Glomerular endothelial cell (primary cell): ENCODE measurements at places on chromosomes 3 and 15. TPM values are rescaled to one million over a fixed set of nuclear protein-coding genes. Genes with fewer than 3 reads are reported as not detected.

DNA sequence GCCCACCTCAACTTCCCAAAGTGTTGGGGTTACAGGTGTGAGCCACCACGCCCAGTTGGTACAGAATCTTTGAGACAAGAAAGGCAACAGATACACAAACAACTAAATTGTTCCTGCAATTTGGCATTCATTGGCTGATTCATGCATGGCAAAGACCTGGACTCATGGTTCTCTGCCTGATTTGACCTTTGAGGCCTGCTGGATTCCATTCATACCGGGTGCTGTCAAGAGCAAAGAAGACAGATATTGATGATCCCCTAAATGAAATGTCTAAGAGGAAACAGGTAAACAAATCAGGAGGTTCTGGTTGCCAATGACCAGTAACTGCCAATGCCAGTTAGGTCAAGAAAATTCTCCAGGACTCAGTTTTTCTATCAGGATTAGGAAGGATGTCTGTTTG is 43.9 kb upstream of the RAD18 start:
- no peak for DNase-seq

GRCh38 chr3:72904163-72904562 is 16.3 kb downstream of the GXYLT2 start:
- no peak for DNase-seq

GRCh38 chr15:25989327-25989726 is 126.2 kb upstream of the ATP10A start:
- no peak for DNase-seq

DNA sequence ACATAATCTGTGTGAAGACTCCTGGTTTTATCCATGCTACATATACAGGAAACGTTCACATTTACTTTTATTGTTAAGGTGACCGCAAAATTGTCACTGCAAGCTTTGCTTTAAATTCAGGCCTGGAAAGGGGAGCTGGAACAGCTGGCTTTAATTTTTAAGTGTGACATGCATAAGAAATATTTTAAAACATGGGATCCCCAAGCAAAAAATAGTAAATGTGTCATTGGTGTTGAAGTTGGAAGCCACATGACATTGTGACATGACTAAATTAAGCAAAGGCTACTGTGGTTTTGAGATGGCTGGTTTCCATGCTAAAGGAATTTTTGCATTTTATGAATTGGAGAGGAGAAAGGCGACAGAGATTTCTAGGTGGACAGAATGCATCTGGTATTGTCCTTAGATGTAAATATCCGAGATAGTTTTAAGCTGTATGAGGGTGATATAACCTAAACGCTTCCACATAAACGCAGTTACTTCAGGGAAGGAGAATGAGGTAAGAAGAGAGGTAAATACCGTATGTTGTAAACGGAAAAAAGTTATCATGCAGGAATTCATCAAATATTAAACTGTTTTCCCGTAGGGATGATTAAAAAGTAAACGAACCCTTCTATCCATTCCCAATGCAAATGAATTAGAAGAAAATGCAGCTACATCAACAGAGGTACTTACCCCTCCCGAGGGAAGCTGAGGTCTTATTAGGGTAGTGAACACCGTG is 927 bp upstream of the FYTTD1 start:
- no peak for DNase-seq

PLIN1 gene
- total RNA-seq, result 0.35 TPM in 1 of 2 replicates, not detected in the other

DNA sequence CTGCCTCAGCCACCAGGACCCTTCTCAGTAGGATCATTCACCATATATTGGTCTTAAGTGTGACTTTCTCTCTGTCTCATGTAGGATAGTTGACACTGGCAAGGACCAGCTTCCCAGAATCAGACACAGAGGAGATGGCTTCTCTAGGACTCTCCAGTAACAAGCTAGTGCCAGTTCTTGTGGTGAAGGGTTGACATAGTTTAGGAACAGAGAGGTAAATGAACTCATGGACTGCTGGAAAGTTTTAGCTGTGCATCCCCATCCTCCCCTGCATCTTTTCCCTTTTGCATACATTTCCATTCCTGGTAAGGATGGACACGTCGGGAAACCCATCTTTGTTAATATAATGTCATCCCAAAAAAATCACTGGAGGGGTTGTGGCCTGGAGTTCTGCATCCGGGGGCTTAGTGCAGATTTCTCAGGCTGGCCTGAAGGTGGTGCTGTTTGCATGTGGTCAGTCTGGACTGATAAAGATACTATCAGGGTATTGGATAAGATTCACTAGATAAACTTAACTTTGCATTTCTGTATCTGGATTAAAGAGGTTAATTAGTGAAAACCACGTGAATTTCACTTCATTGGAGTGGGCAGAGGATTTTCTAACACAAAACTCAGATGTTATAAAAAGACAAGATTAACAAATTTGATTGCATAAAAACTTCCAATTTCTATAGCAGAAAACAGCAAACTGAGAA is 110.8 kb downstream of the TBC1D2B start:
- DNase-seq, result no peak

DNA sequence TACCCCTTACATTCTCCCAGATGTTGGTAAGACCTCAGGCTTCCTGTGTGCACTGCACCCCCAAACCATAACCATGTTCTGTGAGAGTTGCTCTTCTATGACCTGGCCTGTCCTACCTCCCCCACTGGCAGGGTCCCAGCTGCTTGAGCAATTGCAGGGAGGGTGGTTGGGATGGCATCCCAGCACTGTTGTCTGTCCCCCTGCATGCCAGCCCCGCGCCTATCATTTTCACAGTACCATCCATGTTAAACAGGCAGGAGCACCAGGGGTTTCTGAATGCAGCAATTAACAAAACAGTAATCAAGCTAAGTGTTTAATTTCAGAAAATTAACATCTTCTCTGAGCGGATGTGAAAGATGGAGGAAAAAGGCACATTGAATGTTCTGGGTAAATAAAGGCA is 345.5 kb downstream of the EPHB1 start:
- no peak for DNase-seq

DNA sequence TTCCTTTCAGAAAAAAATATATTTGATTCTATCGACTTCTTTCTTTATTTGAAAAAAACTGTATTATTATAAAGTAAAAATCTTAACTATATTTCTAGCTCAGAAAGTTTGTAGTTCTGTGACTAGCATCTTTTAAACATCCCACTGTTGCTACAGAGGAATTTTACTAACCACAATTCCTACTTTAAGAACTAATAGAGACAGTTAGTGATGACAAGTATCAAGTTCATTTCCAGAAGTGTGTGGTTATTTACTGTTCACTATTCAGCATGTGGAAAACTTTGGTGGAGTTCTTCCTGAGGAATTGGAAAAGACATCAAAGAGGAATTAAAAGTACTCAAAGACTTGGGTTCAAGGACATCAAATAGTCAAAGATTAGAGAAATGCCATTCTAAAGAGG is 524.1 kb upstream of the CBLB start:
- no peak for DNase-seq

DNA sequence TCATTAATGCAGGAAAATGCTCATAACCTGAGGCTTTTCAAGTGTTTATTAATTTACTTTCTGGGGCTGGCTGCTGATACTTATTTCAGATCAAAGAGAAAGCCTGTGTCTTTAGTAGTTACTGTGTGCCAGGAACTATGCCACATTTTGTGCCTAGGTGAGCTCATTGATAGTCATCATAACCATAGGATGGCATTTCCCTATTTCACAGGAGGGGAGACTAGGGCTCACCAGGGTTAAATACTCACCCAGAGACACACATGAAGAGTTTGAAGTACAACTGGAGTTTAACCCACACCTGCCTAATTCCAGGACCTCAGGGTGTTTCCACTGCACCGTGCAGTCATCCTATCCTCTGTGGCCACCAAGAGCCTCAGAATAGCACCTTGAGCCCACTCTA is 264.4 kb upstream of the NR2E3 start:
- no peak for DNase-seq

HTR3E gene
- not detected in 2 replicates for total RNA-seq

DNA sequence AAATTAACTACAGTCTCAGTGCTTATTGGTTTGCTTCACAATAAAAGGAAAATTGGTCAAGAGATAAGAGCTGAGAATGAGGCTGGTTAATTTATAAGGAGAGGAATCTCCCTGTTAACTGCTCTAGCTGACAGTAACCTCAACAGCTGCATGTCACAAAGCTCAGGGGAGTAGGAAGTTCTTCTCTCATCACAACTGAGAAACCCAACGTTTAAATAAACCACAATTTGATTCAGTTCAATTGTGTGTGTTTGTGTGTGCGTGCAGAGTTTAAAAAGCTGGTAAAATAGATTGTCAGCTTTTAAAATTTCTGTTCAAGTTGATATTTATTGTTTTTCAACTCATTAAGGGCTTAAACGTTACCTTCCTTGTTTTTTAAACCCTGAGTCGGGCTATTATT is 3.5 kb upstream of the TGFBR2 start:
- DNase-seq, result no peak

- DNase-seq, result no peak
These were observed 28.5 kb upstream of the LRRC34 start for GRCh38 chr3:169841171-169841570.

DNA sequence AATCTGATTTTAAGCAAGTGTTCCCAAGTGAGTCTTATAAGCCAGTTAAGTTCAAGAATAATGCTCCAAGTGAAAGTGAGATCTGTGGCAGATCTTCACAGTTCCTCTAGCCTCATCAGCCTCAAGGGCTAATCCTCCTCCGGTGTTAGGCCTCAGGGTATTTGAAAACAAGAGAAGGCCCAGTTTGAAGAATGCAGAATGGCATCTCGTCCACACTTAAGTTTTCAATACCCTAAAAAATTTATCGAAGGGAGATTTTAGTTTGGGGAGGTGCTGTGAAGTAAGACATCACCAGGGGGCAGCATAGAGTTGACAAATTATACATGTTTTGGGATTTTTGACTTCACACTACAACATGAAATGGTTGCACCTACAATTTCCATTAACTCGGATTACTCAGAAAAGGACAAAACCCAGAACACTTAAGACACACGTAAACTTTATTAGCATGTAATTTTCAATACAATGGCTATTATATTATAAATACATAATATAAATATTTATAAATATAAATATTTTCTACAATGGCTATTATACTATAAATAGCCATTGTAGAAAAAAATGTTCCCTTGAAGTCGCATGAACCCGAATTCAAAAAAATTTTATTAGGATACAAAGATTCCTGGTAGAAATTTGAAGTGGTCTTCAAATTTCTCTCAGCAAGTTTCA is 2.3 kb upstream of the TMEM266 start:
- peak; percentile 14 for DNase-seq
